Stimulated activated CD8-positive, alpha-beta memory T cell treated with anti-CD3 and anti-CD28 coated beads, Interleukin-7, amount 100 ng/mL, for 1 hour (primary cell): ENCODE measurements at places on chromosomes 6 and 20.
A peak's percentile ranks its signal among the peaks of the same experiment; 100 is the strongest.

GRCh38 chr6:134708079-134708478 lies 241.8 kb downstream of the ALDH8A1 start:
- DNase-seq, result no peak

DNA sequence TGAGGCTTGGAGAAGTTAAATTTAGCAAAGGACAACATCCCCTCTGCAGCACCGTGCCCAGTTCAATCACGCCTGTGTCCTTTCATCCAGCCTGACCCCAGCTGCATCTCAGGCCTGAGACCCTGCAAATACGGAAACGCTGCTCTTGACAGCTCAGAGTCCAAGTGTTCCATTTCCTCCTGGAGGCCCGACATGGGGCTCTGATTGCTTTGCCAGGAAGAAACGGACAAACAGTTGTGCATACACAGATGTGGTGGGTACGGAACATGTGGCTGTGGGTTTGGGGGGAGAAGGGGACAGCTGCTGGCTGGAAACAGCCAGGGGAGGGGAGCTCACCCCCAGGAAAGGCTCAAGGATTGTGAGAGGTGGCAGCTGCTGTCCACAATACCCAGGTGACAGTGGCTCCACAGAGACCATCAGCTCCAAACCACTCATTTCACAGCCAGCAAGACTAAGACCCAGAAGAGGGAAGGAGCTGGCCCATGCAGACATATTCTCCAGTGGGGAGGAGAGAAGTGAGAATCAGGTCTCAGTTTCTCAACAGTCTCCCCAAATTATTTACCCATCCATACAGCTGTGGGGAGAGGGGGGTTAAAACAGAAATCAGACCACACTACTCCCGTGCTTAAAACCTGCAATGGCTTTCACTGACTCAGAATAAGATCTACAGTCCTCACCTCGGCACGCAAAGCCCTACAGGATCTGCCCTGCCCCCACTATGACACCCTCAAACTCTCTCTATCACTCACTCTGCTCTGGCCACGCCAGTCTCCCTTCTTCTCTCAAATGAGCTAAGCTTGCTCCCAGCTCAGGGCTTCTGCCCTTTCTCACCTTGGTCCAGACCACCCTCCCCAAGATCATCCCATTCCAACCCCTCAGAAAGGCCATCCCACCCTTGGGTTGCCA lies 89.1 kb downstream of the PREX1 start:
- DNase-seq, result no peak

DNA sequence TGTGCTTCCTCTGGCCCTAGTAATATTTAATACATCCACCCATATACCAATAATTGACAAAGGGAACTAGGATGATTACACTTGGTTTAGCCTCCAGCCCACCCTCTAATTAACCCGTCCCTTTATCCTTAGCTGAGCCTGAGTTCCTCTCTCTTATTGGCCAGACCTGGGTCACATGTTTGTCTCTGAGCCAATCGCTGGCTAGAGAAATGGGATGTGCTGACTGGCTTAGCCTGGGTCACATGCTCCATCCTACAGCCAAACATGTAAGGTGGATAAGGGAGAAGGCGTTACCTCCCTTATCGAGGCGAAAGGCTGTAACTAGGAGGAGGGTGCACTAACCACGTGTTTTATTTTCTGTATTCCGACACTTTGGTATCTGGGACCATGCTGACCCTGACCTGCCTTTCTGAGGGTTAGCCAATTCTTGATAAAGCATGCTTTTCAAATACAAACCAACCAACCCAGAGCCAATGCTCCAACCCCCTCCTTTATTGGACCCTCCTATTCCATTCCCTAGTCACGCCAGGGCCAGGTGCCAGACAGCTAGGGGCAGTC lies 262.7 kb downstream of the PREX1 start:
- no peak for DNase-seq

- peak; percentile 21 for DNase-seq
Measured at GRCh38 chr20:64077876-64078551, 1.3 kb downstream of the RGS19 start.

- DNase-seq, result no peak
Measured at GRCh38 chr20:40658509-40658908, 30.5 kb downstream of the MAFB start.

GRCh38 chr20:13984211-13984610 lies 6.2 kb downstream of the SEL1L2 start:
- no peak for DNase-seq

DNA sequence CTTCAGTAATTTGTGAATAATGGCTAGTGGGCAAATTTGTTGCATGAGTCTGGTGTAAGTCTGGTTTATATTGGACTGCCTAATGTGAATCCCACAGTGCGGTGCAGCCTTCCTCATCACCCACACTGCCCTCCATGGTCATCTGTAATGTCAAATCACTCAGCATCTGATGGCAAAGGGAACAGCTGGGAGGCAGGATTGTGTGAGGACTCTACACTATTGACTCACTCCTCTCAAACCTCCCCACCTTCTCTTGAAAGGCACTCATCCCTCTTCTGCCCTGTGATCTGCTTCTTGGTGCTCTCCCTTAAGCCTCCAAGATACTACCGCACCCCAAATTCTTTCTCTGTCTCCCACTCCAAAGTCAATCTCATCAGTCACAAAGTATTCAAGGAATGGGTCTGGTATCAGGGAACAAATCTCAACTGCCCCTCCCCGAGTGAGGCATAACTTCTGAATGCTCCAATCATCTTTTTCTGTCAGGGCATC lies 146.0 kb upstream of the BEND6 start:
- no peak for DNase-seq

DNA sequence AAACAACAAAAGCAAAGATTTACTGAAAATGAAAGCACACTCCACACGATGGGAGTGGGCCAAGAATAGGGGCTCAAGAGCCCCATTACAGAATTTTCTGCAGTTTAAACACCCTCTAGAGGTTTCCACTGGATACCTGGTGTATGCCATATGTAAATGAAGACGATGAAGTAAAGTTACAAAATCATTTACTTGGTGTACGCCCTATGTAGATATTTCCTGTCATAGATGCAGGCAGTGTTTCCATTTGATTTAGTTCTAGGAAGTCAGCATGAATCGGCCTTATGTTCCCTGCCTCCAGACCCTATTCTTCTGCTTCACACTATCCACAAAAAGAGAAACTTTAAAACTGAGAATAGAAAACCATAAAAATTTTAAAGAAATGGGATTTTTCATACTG lies 404.4 kb upstream of the GJE1 start:
- no peak for DNase-seq

- no peak for DNase-seq
Measured at GRCh38 chr20:14203657-14204056, 133.8 kb downstream of the FLRT3 start.

DNA sequence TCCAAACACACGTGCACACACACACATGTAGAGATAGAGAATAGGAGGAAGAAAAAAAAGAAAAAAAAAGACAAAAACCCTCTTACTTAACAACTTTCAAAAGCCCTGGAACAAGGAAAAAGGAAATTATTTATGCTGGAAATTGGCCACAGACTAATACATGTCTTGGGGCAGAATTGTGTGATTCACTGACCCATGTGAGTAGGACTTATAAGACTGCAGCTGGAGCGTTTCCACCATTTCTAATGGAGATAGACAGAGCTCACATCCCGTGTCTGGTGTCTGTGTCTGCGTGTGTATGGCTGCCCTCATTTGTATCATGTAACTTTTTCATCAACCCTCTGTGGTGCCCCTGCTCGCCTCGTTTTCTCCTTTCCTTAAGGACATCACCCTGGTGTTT lies 99.8 kb upstream of the PDE10A start:
- no peak for DNase-seq

GRCh38 chr6:70151616-70152015 lies 151.3 kb downstream of the COL9A1 start:
- no peak for DNase-seq

DNA sequence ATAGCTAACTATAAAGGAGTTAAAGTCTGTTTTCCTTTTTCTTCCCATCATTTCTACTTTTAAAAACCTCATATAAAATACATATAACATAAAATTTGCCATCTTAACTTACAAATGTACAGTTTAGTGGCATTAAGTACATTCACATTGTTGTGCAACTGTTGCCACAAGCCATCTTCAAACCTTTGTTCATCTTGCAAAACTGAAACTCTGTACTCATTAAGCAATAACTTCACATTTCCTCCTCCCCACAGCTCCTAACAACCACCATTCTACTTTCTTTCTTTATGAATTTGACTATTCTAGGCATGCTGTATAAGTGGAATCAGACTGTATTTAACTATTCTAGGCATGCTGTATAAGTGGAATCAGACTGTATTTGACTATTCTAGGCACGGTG lies 4.5 kb downstream of the CCDC170 start:
- DNase-seq, result no peak

GRCh38 chr20:51285684-51286083 lies 256.8 kb downstream of the NFATC2 start:
- DNase-seq, result no peak

GRCh38 chr6:53593001-53593488 lies 48.1 kb upstream of the GCLC start:
- no peak for DNase-seq

GRCh38 chr6:163729127-163729872 lies 314.8 kb downstream of the QKI start:
- no peak for DNase-seq

DNA sequence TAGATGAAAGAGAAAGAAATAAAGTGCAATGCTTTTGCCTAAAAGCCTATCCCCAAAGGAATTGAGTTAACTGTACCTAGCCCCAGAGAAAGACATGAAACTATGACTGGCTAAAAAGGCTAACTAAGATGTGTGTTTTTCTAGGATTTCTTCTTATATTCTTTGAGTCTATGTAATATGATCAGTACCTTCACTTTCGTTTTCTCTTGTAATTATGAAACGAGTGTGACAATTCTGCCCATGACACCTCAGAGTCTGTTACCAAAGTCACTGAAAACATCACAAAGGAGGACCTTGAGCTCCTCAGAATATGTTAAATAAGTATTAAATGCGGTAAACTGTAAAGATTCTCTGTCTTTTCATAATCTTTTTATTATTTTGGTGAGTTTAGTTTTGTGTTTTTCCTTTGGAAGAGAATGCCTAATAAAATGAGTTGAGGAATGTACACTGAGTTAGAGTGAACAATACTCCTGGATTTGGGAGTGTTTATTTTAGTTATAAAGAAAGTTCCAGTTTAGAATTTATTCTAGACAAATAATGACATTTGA lies 141.3 kb downstream of the FUT9 start:
- DNase-seq, result no peak

DNA sequence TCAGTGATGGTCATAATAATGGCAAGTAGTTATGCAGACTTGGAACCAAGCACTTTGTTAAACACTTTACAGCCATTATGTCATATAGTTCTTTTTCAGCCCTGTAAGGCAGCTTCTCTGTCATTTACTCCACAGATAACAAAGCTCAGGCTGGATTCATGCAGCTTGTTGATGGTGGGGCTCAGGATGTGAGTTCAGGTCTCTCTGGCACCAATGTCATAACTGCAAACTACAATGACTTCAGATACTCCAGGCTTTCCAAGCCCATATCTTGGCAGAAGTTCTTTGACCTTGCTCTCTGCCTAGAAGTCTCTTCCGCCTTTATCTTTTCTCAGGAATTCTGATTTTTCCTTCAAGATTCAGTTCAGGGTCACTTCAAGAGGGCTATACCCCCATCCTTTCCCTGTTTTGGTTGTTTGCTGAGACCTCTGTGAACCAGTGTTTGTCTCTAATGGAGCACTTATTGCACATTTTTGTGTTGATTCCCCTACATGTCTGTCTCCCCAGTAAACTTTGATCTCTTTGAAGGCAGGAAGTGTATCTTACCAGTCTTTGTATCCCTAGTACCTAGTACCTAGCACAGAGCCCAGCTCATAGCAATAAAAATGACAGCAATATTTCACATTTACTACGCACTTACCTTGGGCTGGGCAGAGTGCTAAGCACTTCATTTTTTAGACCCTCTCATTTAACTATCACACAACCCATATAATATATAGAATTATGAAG lies 19.7 kb upstream of the EFHC1 start:
- no peak for DNase-seq

GRCh38 chr6:138145402-138145801 lies 16.3 kb upstream of the ARFGEF3 start:
- DNase-seq, result no peak

DNA sequence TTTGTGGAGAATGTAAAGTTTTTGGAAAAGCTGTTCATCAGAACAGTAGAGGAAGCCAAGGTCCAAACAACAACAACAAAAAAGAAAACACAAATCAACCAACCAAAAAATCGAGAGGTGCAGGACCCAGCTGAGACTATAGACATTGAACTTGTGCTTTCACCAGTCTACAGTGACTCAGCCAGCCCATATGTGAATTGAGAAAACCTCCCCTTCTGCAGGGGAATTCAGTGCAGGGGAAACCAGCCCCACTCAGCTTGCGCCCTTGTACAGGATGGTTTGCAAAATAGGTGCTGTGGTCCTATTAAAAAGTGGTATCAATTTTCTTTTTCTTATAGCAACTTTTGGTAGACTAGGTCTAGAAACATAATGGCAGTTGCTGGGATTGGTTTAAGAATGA lies 21.3 kb downstream of the MLIP start:
- DNase-seq, result no peak

GRCh38 chr6:157456524-157456829 lies 75.5 kb downstream of the ZDHHC14 start:
- no peak for DNase-seq

DNA sequence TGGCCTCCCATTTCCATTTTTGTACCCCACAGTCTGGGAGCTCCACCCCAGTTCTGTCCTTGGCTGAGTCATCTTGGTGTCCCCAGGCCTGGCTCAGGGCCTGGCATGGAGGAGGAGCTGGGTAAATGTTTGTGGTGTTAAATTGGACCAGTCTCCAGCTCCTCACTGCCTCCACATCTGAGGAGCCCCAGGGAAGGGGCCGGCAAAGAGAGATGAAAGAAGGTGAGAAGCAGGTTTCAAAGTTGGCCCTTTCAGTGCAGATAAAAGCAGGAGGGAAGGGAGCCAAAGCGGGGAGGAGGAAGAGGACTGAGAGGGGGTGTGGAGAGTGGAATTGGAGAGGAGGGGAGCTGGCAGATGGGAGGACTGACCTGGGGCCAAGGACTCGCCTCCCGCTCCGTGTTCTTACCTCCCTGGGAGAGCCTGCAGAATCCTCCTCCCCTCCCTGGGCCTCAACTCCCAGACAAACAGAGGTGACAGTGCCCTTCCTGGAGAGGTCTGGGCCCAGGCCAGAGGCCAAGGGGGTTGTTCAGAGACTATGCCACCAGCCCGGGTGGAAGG lies 89.0 kb downstream of the CD40 start:
- DNase-seq, result no peak
